GM12878 (cell line): ENCODE measurements at places on chromosomes 4 and X.

DNA sequence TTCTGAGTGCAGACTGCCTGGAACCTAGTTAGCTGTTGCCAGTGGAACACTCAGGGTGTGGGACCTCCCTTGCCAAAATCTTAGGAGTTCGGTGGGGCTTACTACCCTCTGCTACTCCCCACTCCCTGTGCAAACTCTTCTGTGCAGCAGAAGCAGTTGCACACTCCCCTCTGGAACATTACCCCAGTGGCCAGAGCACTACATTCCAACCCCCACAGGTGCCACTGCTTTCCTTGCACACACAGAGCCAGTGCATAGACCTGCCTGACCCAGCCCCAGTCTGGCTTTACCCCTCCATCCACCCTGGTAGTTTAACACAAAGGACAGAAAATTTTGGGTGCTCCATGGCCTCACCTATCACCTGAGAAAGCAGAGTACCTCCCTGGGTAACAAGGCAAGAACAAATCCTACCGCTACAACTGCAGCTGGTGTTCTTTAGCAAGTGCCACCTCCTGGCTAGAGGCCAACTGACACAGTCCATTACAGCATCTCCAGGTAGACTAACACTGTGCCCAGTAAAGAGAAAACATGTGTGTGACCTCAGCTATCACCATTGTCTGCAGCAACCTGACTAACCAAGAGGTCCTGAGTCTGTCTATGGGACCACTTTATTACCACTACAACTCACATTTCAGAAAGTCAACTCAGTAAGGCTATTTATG lies 11.5 kb upstream of the RASSF6 start:
- no peak for DNase-seq

GRCh38 chrX:87516717-87517121 lies 883 bp upstream of the KLHL4 start:
- no peak for DNase-seq

- no peak for DNase-seq
Observed at GRCh38 chrX:130680164-130681035, 222.6 kb downstream of the ENOX2 start.

DNA sequence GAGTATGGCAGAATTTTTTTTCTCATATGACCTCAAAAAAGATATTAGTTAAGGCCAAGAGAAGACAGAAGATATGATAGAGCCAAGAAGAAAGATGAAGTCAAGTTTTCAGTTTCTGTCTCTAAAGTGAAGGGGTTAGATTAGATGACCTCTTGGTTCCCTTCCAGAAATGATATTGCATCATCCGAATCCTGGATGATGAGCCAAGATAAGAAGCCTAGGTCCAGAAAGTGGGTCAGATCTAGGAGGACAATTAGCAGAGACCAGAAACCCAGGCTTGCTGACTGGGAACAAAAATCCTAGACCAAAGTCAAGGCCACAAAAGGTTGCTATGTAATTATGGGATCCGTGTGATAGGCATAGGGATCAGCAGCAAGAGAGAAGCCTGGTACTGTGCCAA lies 20.2 kb downstream of the SATL1 start:
- no peak for DNase-seq

GRCh38 chr4:114811564-114812301 lies 213.1 kb downstream of the UGT8 start:
- no peak for DNase-seq
